ENCODE measurements at places on chromosomes 4 and X.

DNA sequence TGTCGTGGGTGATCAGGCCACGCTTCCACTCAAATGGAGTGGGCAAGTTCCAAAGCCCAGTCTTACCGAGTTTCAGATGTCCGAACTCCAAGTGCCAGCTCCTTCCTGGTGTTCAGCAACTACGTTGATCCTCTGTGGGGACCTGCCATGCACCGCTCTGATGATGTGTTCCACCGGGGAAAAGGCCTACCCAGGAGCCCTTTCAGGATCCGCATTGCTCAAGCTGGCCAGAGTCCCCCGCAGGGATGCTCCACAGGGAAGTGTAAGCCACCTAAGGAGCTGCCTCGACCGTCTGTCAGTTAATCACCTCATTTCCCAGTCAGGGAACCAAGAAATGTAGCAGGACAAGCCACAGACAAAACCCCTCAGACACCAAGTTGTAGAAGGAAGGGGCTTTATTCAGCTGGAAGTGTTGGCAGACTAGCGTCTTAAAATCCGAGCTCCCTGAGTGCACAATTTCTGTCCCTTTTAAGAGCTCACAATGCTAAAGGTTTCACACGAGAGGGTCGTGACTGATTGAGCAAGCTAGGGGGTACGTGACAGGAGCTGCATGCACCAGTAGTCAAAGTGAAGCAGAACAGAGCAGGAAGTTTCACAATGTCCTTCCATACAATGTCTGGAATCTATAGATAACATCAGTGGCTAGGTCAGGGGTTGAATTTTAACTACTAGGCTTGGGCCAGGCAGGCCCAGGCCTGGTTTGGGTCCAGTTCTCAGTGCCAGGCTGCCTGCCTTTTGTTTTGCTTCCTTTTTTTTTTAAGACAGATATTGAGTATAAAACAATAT is 126.2 kb upstream of the ZDHHC15 start:
- DNase-seq: no peak

DNA sequence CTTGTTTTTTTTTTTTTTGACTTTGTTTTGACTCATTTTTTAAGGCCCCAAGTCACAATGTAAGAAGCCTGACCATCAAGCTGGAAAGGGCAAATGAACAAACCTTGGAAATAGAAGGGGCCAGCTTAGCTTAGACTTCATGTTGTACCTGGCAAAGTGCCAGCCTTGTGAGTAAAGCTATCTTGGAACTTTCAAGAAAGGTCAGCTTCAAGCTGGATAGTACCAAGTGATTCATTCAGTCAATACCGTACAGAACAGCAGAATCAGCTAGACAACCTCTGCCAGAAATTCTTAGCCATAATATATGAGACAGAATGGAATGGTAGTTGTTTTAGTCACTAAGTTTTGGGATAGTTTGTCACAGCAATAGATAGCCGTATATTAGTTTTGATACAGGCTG is 1492.2 kb upstream of the TENM3 start:
- DNase-seq: no peak

- no peak for DNase-seq
Observed at GRCh38 chr4:29927895-29928294, 792.3 kb upstream of the PCDH7 start.

DNA sequence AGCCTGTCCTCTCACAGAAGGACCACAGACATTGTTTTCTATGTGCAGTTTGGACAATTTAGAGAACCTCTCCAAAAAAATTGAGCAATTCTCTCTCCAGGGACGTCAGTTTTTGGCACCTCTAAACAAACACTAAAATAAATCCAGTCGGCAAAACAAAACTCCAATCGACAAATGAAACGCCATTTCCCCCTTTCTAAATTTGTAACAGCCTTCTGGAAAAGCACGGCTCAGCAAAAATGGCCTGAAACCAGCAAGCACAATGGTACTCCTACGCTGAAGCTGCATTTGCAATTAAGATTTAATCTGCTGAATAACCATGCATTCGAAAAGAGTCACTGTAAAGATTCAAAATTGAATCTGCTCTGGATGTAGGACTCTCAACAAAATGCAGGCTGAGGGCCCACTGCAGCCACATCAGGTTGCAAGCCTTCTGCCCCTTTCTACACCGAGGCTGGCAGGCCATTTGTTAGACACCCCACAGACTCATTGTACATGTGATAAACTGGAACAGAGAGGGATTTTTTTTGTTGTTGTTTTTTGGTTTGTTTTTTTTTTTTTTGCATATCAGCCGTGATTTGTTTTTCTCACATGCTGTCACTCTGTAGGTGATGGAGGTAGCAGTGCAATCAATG is 79.9 kb upstream of the MAP3K15 start:
- no peak for DNase-seq

- DNase-seq: no peak
Observed at GRCh38 chrX:120301960-120302359, 9.3 kb downstream of the TMEM255A start.

GRCh38 chr4:81580346-81580993 is 108.8 kb upstream of the RASGEF1B start:
- no peak for DNase-seq

GRCh38 chr4:141739636-141740035 is 103.3 kb downstream of the IL15 start:
- no peak for DNase-seq

DNA sequence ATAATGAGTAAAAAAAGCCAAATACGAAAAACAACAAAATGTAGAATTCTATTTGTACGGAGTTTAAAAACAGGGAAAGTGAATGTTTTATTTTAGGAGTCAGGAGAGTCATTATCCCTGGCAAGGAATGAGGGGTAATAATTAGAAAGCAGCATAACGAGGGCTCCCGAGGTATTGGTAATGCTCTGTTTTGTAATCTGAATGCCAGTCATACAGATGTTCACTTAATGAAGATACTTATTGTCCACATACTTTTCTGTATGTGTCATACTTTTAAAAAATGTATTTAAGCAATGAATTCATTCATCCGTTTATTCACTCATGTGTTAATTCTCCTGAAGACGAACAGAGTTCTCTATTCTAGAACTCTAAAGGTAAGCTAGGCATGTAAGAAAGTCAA is 87.8 kb upstream of the BMP2K start:
- DNase-seq: no peak

DNA sequence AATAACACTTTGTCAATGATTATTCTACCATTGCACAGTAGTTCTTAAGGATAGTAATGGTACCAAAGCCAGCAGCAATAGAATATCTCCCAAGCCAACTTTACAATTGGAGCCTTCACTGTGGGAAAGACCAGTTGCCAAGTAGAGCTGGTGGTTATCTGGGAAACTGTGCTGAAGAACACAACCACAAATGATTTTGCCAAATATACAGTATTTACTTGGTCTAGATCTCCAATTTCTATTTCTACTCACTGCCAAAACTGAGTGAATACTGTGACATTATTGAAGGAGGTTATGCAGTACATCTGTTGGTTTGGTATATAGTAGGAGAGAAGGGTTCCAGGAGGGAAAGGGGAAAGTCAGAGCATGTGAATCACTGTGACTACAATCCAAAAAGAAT is 3.8 kb downstream of the TET2 start:
- DNase-seq: no peak

- no peak for DNase-seq
Observed at GRCh38 chr4:184349283-184350039, 124.9 kb downstream of the IRF2 start.

DNA sequence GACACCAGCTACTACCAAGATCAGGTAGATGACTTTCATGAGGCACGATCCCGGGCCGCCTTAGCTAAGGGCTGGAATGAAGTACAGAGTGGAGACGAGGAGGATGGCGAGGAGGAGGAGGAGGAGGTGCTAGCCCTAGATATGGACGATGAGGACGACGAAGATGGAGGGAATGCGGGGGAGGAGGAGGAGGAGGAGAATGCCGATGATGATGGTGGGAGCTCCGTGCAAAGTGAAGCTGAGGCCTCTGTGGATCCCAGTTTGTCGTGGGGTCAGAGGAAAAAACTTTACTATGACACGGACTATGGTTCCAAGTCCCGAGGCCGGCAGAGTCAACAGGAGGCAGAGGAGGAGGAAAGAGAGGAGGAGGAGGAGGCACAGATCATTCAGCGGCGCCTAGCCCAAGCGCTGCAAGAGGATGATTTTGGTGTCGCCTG is 481 bp downstream of the UTP3 start:
- DNase-seq: no peak

- DNase-seq: no peak
Observed at GRCh38 chrX:151790481-151791160, 56.1 kb downstream of the CNGA2 start.

GRCh38 chrX:16124201-16124600 is 836 bp downstream of the GRPR start:
- no peak for DNase-seq

DNA sequence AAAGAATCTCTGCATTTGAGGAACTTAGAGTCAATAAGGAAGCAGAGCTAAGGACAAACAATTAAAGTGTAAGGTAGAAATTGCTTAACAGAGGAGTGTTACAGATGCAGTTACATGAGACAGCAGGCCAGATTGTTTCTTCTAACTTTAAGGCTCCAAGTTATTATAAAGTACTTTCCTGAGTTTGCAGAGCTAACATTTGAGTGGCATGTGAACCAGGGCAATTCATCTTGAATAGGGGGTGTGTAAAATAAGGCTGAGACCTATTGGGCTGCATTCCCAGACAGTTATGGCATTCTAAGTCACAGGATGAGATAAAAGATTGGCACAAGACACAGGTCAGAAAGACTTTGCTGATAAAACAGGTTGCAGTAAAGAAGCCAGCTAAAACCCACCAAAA is 7.6 kb upstream of the LNX1 start:
- no peak for DNase-seq

DNA sequence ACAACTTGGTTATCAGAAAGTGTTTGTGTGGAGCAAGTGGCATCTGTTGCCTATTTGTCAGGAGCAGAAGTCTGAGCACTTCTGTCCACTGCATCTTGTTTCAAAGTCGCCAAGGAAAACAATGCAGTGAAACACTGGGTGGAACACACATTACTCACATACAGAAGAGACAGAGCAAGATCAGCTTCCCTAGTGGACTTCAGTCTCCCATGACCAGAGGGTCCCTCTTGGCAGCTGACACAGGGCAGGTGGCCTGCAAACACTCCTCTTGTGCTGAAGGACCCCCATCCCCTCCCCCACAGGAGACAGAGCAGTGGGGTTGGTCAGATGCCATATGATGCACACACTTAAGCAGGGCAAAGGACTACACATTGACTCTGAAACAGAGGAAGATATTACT is 3.6 kb upstream of the BBS12 start:
- no peak for DNase-seq

GRCh38 chr4:67198727-67199126 is 346.6 kb downstream of the CENPC start:
- DNase-seq: no peak

DNA sequence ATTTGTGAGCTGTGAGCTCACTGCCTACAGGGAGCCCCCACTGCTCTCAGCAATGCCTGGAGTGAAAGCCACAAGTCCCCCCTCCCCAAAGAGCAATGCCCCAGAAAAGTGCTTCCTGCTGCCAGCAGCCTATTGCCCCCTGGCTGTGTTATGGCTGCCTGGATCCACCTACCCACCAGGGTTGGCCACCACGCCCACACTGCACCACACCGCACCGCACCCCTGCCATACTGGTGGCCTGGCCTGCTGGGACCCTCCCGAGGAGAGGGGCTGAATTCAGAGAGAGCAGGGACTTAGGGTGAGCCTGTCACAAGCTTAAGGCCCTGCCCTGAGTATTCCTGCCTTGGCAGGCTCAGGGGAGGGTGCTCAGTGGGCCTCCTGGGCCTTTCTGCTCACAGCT is 4.3 kb downstream of the CFAP99 start:
- DNase-seq: no peak

- no peak for DNase-seq
Observed at GRCh38 chr4:100649417-100649816, 131.6 kb upstream of the EMCN start.

- no peak for DNase-seq
Observed at GRCh38 chr4:42945874-42946273, 53.4 kb downstream of the GRXCR1 start.

DNA sequence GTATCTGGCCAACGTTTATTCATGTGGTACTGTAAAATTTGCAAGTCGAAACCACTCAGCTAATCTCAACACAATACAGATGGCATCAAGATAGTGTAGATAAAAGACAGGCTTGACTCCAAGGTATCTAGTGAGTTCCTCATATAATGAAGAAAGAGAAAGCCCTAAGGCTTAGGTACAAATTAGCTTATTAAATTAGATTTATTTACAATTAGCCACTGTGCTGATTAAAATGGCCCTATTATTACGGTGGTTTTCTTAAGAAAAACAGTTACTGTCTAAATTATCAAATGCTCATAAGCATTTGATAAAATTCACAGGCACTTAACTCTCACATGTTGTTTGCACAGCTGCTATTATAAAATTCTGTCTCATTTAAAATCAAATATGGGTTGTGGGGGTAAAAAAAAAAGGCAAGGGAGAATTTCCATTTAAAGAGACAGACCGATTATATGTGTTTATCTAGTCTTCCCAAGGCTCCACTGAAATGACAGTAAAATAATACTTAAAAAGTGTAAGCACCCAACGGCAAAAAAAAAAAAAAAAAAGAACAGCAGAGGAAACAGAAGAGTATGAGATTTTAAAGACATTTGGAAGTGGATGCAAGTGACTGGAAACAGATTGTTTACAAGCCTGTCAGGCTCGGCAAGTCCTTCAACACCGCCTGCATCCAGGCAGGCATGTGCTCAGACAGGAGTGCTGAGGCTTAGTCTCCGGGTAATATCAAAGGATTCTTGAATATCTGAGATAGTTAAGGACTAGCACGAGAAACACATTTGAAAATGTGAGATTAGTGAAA is 55.1 kb downstream of the FAM13A start:
- DNase-seq: no peak

- peak; percentile 23 for DNase-seq
Observed at GRCh38 chrX:115940888-115941332, 229.6 kb upstream of the AGTR2 start.

DNA sequence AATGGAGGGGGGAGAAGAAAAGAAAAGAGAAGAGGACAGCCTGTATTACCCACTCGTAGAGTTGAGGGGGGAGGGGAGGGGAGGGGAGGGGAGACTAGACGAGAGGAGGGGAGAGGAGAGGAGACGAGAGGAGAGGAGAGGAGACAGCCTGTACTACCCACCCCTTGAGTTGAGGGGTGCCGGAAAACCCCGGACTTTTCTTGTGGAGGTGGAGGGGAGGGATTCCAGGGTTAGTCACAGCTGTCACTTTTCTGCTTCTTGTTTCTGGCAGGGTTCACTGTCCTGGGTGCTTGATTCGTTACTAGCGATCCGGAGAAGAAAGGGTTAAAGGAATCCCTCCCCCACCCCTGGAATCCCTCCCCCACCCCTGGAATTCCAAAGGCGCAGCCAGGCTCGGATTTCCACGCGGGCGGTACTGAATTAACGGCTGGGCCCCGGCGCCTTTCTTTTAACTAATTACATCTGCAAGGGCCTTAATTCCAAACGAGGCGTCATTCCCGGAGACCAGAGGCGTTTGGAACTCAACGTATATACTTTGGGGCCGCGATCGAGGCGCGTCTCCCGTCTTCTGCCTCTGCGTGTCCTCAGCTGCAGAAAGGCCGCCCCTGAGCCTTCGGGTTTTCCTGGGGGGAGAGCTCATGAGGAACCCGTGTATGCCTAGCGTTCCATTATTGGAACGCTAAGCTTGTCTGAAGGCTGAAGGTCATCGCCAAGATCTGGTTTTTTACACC is 20.1 kb upstream of the CSF2RA start:
- DNase-seq: no peak

GRCh38 chr4:43234626-43235415 is 342.3 kb downstream of the GRXCR1 start:
- no peak for DNase-seq

- no peak for DNase-seq
Observed at GRCh38 chr4:154044108-154044531, 255.2 kb upstream of the SFRP2 start.
